ENCODE measurements at places on chromosomes 12 and 14.

DNA sequence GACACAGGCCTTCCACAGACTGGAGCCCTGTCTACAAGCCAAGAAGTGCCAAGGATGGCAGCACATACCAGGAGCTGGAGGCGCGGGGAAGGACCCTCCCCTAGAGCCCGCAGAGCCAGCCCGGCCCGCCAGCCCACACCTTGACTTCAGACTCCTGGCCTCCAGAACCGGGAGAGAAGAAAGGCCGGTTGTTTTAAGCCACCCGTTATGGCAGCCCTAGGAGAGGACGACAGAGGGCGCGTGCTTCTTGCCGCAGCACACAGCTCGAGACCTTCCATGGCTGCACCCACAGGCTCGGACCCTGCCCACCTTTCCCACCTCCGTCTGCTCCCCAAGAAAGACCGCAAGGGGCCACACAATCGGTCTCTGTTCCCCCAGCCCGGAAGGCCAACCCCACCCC, 53.7 kb downstream of the RNF34 start:
- DNase-seq = no peak

DNA sequence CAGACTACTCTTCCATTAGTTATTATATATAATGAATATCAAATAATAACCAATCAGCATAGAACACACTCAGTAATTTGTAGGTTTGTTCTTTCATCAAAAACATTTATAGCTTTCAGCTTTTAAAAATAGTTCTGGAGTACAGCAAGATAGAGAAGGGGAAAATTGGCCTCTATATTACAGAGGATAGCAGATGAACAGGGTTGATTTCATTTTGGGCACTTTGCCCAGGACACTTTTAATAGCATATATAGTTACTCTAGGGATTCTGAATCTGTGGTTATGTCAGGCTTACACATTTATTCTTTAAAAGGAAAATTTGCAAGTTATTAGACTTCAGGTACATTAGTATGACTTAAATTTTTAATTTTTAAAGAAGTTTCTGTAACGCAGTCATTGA, 52.6 kb downstream of the IFT81 start:
- DNase-seq = no peak

DNA sequence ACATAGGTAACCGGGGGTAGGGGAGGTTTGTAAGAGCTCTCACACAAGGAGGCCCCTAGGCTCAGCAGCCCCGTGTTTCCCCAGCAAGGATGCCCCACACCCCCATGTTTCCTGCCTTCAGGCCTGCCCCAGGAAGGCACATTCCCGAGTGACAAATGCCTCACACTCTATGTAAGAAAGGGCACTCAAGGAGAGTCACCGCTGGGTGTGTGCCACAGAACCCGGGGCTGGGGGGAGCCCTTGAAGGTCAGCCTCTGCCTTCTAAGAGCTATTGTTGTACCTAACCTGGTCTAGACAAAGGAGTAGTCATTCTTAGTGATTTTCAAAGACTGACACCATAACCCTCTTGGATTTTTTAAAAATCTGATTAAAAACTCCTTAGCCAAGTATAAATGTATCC, 333.6 kb downstream of the DPF3 start:
- DNase-seq = no peak

GRCh38 chr12:25248137-25248536, 2.6 kb downstream of the KRAS start:
- no peak for DNase-seq

DNA sequence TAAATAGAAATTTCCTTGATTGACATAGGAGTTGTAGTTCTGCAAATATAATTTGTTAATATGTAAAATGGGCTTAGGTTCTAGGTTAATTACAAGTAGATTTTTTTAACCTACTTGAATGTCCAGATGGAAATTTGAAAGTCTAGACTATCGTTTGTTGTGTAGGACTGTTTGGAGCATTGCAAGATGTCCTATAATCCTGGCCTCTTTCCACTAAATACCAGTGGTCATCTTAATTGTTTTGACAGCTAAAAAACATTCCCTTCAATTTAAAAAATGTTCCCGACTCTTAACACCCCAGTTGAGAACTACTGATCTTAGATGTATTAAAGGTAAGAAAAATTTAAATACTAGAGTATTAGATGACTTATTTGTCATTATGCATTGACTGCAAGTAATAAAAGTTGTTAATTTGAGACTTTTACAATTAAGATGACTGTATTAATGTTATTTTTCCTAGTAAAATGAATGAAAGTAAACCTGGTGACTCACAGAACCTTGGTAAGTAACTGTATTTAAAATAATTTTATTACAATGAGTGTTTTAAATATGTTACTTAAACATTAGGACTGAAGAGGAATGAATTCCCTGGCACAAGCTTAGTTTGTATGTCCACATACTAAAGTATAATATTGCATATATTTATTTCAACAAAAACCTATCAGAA, 21.8 kb downstream of the G2E3 start:
- DNase-seq = no peak

- no peak for DNase-seq
Observed at GRCh38 chr12:19689801-19690472, 250.6 kb downstream of the AEBP2 start.

DNA sequence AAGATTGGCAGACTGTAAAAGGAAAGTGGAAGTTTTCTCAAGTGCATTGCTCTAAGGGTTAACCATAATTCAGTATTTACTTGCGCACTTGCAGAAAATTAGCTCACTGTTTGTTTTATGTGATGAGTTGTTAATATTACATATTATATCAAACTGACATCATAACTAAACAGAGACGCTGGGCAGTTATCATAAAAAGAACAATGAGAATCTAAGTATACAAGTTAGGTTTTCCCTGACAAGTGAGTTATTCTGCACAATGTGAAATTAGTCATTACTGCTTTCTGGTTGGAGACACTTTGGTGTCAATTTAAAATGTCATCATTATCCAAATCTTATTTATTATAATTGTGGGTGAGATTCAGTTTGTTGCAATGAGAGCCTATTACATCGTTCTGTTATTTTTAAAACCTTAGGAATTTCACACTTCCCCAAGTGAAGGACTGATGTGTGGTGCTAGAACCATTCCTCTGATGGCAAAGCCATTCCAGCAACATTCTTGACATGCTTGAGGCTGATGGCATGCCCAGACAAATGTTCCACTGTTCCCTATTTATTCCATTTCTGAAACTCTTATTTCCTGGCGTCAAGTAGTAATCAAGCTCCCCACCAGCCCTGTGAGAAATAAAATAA, 90.1 kb upstream of the FLRT2 start:
- no peak for DNase-seq

DNA sequence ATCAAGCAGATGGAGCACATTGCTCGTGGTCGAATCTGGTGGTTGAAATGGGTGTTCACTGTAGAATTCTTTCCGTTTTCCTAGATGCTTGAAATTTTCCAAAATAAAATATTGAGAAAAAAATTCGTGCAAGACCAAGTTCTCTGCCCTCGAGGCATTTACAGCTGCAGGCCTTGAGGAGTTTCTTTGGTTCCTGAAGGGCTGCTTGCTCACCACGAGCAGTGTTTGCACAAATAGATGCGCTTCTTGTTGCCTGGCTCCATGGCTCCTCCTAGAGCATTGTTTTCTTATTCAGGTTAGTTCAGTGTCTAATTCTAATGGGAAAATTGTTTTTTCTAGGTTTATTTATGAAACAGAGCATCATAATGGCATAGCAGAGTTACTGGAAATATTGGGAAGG, 74.5 kb upstream of the DYNC1H1 start:
- no peak for DNase-seq

- DNase-seq = no peak
Observed at GRCh38 chr12:108637222-108637971, 3.7 kb upstream of the SELPLG start.

DNA sequence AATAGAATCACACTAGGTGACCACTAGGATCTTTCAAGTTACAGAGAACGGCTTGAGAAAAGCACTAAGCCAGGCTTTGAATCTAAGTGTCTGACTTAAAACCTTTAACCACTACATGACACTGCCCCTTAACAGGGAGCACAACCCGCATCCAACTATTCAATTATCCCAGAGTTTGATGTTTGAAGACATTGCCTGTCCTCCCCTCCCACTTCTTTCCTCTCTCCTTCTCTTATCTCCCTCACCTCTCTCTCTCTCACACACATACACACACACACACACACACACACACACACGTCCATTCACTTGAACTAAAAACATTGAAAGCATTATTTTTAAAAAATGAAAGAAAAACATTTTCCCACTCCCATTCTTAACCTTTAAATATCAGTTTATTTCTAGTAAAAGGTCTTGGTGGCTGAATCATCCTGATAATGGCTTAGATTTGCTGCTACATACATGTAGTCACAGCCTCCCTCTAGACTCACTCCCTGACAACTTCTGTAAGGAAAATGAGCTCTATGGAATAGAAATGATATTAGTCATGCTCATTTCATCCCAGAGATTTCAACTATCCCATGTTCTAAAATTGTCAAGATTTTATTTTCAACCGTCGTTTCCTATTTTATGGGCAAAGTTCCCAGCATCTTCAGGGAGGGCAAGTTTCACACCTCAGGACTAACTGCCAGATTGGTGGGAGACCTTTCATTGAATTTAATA, 53.5 kb upstream of the RAP1B start:
- DNase-seq = no peak

DNA sequence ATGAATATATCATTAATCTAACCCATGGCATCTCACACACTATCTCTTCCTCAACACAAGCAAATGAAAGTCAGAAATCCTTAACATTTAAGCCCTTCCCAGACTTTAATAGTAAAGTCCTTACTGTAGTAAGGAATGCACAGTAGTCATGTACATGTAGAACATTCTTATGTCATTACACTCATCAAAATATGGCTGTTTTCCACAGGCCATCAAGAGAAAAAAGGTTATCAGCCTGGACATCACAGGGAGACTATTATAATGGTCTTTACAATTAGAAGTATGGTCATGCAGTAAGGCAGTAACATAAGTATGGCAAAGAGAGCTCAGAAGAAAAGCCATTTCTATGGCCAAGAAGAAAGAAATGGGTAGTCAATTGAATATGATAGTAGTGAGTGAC, 121.2 kb downstream of the SLC6A15 start:
- no peak for DNase-seq

DNA sequence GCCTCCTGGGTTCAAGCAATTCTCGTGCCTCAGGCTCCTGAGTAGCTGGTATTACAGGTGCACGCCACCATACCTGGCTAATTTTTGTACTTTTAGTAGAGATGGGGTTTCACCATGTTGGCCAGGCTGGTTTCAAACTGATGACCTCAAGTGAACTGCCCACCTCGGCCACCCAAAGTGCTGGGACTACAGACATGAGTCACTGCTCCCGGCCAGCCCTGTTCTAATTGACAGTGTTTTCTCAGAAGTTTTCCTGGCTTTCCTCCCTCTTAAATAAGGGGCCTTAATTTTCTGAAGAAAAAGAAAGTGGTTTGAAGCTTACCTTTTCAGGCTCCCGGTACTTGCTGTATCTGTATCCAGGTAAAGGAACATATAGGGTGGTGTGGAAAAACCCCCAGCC, 1.7 kb downstream of the HAL start:
- DNase-seq = no peak

DNA sequence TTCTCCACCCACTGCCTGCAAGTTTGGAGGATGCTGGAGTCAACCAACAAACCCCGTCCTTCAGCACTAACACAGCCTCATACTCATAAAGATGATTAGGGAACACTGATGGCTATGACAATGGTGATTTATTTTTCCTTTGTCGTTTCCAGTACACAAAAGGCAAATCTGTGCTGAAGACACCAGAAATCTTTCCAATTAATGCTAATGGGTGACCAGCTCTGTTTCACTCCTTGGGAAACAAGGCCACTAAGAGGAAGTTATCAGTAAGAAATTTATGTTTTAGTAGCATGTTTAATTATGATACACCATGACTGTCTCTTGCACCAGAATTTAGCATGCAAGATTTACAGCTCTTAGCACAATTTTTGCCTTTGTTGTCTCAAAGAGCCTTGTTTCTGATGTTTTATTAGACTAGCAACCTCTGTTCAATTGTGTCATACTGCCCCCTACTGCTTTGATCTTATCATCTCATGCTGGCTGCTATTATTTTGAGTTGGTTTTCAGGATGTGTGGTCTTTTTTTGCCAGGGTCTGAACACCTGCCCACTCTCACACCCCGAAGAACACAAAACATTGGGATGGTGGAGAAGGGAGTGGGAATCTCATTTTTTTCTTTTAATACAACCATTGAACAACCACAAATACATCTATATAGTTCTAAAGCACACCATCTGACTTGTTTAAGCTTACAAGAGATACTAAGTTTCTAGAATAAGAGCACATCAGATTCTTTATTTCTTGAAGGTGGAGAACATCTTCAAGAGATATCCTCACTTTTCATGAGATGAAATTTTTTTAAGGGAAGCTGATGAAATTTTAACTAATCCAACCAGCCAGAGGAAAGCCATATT, 160.9 kb downstream of the SPTSSA start:
- DNase-seq = no peak

GRCh38 chr12:13713556-13714410, 267.6 kb downstream of the GRIN2B start:
- DNase-seq = no peak

- no peak for DNase-seq
Observed at GRCh38 chr12:109899783-109900751, at the start of gene TCHP. TCHP (plus strand) TSS chr12:109900274; CDS start chr12:109903027, 2,753 bp downstream.

GRCh38 chr12:39426636-39427240, 16.2 kb downstream of the KIF21A start:
- DNase-seq = no peak

DNA sequence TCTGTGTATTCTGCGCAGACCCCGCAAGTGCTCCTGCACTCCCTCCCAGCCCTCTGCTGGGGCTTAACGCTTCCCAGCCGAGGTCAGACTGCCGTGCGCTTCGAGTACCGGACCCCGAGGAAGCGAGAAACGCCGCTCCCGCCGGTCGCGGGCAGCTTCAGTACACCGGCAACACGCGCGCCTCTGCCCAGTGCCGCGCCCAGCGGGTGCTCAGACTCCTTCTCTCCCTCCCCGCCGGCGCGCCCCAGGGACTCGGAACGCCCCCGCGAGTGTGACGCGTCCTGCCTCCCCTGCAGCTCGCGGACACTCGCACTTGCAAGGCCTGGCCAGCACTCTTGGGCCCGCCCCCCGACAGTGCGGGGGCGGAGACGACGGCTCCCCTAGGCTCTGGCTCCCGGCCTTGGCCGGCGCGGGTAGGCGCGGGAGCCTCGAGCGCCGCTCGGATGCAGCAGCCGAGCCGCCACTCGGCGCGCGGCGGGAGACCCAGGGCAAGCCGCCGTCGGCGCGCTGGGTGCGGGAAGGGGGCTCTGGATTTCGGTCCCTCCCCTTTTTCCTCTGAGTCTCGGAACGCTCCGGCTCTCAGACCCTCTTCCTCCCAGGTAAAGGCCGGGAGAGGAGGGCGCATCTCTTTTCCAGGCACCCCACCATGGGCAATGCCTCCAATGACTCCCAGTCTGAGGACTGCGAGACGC, at the start of gene PTGER2:
Gene PTGER2 (plus strand): TSS at position 410 of the 692 bp plus-strand sequence. CDS start 237 bp downstream, at position 647.
- DNase-seq = no peak

- DNase-seq = no peak
Observed at GRCh38 chr14:49999146-49999761, 106.4 kb downstream of the ARF6 start.

GRCh38 chr12:92363295-92364146, 217.9 kb upstream of the BTG1 start:
- DNase-seq = no peak

GRCh38 chr12:125259178-125259867, 194.1 kb downstream of the AACS start:
- DNase-seq = no peak
